ENCODE measurements at places on chromosomes 2 and 18.

DNA sequence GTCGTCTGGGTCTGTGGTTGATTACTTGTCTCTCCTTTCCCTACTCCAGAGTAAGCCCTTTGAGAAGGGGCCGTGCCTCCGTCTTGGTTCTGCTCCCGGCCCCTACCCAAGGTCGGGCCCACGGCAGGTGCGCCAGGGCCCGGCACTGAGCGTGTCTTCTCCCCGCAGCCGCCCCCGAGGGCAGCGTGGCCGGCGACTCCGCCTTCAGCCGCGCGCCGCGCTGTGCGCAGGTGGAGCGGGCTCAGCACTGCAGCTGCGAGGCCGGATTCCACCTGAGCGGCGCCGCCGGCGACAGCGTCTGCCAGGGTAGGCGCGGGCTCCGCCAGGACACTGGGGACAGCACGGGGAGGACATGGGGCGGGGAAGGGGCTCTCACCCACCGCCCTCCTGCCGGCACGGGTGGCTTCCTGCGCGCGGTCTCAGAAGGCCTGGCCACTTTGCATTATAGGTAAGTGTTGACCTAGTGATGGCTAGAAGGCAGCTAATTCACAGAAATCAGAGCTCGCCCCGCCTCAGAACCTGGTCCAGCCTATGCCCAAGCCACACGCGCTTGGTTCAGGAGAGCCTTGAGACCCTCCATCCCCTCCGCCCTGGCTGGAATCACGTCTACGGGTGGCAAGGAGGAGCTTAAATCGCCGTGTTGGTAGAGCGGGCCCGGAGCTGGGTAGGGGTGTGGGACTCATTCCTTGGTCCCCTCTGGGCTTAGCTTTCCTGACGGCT is 43.5 kb downstream of the FBLN7 start:
- no peak for DNase-seq

GRCh38 chr18:12769644-12770440 is 67.0 kb downstream of the PSMG2 start:
- DNase-seq: no peak

DNA sequence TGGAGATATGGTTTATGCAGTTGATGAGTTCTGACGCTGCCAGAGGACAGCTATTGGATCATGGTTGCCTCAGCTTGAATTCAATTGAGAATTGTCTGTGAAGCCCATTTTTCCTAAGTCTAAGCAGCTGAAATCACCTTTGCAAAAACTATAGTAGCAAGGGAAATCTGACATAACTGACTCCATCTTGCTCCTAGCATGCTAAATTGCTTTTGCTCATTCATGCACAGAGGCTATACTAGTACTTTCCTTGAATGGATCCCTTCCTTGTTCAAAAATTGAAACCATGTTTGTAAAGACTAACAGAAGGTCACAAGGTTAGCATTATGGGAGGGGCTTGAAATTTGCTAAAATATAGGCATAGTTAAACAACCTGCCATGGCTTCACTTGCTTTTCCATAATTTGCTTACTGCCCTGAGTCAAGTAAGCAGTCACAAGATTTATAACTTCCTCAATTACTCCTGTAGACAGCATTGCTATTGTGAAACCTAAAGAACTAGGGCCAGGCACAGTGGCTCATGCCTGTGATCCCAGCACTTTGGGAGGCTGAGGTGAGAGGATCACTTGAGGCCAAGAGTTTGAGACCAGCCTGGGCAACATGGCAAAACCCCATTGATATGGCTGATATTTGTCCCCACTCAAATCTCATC is 41.2 kb downstream of the CHRNA1 start:
- no peak for DNase-seq

DNA sequence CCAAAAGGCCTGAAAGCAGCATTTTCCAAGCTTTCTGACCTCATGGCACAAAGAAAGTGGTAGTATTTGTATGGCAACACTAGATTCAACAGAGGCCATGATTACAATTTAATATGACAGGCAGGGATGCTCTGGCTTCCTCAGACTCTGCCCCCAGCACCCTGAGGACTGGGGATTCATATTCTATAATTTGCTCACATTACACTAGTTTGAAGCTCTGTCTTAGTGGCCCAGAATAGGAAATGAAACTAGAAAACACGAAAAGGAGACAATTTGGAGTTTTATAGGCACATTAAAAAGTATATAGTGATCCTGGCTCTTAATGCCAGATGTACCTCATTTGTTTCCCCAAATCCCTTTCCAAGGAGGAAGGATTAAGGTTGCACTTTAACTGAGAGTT is 173.0 kb upstream of the STK17B start:
- DNase-seq: no peak

- DNase-seq: no peak
Observed at GRCh38 chr2:30305235-30305634, 73.9 kb downstream of the LBH start.

GRCh38 chr18:77148289-77148688 is 15.7 kb upstream of the MBP start:
- no peak for DNase-seq

DNA sequence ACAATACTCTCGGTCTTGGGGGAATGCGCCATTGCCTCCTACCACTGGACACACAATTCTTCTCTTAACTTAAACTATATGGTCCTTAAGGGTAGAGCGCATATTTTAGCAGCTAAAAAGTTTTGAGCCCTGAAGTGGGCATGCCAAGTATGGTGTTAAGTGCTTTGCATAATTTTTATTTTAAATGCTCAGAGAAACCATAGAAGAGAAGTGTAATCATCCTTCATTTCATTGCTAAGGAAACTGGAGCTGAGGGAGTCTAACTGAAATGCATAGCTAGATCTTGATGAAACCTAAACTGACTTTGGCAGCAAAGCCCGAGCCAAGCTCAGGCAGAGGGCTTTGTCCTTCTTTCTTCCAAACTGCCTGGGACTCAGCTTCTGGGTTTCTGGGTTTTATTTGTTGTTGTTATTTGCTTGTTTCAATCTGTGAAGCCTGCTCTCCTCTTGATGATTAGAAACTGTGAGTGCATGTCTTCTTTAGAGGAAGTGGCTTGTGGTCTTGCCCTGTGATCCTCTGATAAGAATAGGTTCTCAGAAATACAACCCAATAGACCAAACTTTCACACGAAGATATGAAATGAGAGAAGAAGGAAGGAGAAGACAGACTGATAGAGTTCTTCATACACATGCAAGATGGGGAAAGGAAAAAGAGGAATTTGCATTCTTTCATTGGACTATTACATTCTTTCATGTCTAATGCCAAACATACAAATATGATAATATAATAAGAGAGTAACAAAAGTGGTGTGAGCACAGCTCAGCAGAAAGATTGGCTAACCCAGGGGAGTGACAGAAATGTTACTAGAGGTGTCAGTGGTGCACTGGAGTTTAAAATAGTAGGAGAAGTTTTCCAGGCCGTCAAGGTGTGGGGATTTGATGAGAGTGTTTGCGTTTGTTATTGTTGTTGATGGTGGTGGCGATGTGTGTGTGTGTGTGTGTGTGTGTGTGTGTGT is 7.5 kb upstream of the RNF144A start:
- DNase-seq: no peak

DNA sequence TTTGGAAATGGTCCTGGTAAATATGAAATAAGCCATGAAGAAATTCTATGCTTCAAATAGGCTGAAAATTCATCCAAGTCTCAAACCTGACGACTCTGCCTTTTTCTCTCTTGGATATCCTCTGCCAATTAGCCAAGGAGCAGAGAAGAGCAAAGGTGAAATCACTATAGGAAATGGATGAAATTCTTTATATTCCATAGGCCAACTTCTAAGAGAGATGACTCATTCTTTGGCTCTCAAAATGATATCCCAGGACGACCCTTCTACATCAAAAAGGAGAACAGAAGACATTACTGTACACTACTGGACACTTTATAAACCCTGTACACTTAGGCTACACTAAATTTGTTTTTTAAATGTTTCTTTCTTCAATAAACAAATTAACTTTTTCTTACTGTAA is 22.7 kb downstream of the PDE1A start:
- no peak for DNase-seq

DNA sequence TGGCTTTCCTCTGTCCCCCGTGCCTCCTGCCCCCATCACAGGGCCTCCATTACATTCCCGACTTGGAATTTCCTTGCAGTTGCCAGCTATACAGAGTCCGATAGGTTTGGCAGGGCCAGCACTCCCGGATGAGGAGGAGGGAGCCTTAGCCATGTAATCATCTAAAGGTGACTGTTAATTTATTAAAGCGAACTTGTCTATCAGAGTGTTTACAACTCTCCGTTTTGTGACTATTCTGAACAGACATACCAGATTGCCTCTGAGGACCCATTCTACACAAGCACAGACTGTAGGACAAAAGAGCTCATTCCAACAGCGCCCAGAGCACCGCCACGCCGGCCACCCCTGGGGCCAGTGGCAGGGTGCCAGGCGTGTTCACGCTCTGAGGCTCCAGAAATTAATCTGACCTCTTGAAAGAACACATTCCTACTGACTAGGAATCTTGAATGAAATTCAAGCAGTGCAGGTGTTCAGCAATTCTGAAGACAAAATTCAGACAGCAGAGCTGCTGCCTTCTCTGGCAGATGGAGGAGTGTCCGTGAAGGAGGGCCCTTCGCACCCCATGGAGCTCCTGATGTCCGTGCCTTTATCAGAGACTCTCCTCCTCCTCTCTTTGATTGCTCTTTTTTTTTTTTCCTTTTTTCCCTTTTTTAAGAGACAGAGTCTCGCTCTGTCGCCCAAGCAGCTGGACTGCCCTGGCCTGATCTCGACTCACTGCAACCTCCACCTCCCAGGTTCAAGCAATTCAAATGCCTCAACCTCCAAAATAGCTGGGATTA is 58.1 kb upstream of the RALBP1 start:
- peak; percentile 12 for DNase-seq

GRCh38 chr2:134372611-134373131 is 118.8 kb downstream of the MGAT5 start:
- no peak for DNase-seq

GRCh38 chr18:11700876-11701275 is 11.8 kb downstream of the GNAL start:
- no peak for DNase-seq

- DNase-seq: no peak
Observed at GRCh38 chr2:220885593-220885992, 686.5 kb downstream of the EPHA4 start.

DNA sequence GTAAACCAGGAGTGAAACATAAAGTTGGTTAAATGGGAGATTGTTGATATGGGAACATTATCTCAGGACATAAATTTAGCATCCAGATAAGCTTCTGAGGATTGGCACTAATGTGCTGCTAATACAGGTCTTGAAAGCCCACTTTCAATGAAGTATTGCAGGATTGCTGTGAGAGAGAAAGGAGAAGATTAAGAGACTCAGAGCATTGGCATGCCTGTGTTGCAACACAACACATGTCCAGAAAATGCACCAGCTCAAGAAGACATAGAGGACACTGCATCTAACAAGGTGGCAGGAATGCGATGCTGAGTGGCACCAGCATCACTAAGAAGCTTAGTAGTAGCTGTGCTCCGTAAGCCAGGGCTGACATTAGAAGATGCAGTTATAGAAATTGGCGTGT is 728.9 kb downstream of the SUCLG1 start:
- no peak for DNase-seq

DNA sequence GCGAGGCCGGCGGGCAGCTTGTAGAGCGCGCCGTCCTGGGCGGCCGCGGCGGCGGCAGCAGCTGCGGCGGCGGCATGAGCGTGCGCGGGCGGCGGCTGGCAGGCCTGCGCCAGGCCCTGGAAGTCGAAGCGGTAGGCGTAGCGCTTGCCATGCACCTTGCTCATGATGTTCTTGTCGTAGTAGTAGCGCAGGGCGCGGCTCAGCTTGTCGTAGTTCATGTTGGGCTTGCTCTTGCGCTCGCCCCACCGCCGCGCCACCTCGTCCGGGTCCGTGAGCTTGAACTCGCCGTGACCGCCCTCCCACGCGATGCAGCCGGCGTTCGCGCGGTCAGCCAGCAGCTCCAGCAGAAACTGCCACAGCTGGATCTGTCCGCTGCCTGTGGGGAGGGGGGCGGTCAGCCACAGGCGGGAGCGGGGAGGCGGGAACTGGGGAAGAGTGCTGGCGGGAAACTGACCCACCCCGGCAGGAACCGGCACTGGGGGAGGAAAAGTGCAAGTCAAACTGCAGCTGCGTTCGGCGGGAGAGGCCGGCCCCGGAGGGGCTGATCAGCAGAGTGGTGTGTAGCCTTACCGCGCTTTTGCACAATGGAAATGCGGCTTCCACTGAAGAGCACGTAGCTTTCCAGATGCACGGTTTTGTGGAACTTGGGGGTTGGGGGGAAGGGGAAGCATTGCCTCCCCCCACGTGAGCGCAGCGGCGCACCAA is 3.0 kb downstream of the FEV start:
- DNase-seq: no peak

DNA sequence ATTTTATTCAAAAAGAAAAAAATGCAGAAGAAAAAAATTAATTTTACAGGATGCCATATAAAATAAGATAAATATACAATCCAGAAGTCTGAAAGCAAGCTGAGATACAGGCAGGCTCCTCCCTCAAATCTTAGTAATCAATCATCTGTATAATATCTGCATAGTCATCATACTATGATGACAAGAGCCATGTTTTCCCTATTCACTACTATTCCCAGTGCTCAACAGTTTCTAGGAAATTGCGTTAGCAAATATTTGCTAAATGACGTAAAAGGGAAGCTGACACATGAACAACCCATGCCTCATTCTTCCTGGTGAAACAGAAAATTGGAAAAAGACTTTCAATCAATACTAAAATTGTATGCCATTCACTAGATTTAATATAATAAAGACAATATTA is 793.2 kb downstream of the SUCLG1 start:
- DNase-seq: no peak

DNA sequence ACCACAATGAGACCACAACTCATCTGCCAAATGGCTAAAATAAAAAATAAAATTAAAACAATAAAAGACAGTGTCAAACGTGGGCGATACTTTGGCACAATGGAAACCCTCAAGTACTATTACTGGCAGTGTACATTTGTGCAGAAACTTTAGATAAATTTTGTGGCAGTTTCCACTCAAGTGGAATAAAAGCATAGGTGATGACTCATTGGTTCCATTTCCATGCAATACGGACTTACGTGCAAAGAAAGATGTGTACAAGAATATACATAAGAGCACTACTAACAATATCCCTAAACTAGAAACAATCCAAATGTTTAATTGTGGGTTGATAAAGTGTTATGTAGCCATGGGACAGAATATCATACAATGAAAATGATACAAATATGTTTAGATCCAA is 259.0 kb upstream of the HNMT start:
- no peak for DNase-seq

DNA sequence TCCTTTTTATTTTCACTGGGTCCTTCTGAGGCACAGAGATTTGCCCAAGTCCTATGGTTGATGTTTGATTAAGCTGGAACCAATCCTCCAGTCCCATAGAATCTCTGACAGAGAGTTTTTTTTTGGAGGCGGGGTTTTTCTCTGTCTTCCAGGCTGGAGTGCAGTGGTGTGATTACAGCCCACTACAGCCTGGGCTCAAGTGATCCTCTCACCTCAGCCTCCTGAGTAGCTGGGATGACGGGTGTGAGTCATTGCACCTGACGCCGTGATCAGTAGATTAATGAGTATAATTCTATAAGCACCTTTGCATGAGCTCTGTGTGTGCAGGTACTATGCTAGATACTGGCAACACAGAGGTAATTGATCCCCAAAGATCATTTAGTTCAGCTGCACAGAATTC is 15.3 kb upstream of the TRPM8 start:
- no peak for DNase-seq

Data from HEK293T (cell line).